ENCODE measurements at places on chromosomes 2 and 18.
A peak's percentile ranks its signal among the peaks of the same experiment; 100 is the strongest.

DNA sequence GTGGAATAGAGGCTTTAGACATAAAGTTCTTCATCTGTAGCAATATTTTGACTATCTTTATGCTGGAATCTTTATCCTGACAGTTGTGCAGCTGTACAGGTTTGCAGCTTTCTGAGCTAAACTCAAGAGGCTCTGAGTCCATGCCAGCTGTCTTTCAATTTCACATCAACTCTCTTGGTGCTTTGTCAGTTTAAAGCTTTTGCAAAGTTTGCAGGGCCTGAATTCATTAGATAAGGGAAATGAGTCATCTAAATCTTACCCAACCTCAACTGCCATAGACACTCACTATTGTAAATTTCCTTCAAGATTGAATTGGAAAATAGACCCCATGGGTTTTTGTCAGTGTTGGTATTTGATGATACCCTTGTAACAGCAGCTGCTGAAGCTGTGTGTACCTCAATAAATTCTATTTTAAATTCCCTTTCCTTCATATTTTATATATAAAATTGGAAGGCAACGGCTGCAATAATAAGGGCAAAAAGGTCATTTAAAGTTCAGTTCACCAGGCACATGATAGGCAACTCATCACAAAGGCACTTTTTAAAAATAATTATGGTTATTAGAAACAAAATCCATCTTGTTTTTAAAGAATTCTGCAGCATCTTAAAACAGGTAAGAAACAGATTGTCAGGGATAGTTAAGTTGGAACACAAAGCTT, 169.9 kb upstream of the SLC39A10 start:
- peak; percentile 98 for DNase-seq

DNA sequence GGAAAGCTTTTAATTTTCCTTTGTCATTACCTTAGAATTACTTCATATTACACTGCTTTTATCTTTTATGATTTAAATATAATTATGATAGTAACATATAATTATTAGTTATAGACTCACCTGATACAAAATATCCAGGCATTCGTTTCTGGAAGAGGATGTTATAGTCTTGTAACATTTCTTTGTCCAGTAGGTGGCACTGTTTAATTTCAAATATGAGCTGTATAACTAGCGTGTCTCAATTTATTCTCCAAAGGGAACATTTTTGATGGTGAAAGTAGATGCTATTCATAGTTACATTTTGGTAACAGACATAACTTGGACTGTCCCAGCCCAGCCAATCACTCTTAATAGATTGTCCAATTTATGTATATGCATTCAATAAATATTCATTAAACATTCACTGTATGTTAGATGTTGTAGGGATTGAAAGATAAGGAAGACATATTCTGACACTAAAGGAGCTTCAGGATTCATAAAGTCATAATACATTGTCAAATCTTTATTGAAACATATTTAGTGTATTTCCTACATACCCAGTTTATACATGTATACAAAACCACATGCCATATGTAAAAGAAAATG, 19.2 kb downstream of the DAW1 start:
- peak; percentile 75 for DNase-seq

DNA sequence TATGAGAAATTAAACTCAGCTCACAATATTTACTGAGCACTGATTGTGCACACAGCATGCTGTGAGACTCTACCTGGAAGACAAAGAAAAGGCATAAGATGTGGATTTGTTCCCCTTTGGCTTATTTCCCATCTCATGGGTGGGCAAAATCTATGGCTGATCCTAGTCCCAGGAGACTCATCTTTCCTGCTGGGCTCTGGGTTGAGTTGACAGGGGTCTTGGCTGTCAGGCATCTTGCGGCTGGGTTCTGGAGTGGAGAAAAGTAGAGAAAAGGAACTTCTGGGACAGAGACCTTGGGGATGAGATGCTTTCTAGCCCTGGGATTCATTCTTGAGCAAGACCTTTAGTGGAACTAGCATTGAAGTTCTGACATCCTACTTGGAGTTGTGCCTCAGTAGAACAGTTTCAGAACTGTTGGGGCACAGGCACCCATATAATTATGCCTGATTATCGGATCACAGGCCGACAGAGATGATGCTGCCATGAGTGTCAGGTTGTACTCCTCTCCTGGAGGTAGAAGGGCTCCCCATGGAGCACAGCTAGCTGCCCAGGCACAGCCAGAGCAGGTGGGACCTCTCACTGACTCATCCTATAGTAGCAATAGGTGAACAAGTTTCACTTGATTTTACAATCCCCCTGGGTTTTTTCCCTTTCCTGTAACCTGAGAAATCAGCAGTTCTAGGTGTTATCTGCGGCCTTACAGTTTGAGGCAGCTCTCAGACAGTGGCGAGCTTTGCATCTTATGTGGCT, 260.9 kb downstream of the CYRIA start:
- DNase-seq = no peak

DNA sequence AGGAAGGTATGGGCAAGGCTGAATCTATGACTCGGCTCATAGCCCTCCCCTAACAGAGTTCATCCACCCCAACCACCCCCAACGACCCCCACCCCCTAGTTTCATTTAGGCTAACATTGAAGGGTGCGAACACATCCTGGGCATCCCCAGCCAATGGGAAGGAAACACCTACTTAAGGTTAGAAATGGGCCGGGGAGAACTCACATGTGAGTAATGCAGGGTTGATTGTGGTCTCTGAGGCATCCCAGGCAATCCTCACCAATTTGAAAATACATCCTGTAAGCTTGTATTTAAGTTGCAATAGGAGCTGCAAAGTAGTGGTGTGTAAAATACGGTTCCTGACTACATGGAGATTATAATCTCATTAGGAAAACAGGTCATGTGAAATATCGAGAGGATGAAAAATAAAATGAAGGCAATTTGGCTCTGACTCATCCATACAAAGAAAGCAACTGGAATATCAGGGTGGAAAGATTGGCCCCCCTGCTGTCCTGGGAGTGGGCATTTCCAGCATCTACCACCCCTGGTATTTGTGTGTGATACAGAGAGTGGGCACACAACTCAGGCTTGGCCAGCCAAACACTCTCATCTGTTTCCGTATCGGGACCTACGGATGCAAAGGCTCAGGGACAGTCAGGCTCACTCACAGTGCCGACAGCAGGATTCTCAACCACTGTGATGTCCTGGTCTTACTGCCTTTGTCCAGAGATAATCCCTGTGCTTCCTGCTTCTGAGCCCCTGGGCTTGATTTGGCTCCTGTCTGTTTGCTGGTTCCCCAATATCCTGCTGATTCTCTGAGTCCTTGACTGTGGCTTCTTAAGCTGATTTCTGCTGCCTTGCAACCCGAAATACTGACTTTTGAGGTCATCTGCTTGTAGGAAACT, 90.0 kb upstream of the NCKAP5 start:
- no peak for DNase-seq

DNA sequence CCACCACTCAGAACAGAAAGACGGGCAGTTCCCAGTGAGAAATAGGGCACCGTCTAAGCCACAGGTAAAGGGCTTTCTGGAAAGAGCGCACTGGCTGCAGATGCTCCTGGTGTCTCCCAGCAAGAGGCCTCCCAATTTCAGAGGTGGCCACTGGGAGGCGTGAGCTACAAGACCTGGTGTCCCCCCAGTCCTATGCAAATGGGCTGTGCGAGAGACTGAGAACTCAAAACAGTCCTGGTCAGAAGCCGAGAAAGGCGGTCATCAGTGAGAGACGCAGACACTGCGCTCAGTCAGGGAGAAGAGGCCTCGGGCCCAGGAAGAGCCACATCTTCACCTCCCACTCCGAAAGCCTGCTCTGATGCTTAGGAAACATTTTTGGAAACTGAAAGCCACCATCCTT, 179.5 kb downstream of the EIPR1 start:
- peak; percentile 38 for DNase-seq

DNA sequence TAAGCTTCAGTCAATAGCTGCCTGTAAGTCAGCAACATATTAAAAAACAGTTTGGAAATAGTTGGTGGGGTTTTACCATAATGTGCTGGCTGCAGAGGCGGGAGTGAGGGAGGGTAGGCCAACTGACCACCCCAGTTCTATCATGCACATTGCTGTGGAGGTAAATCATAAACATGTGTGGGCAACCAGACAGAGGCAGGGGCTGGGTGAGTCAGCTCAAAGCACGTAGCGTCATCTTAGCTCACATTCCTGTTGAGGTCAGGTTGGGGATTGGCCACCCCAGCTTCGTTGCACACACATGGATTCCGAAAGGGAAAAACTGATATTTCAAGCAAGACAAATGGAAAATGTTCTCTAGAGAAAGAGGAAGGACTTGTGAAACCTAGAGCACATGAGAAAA, 19.5 kb downstream of the GPR45 start:
- DNase-seq = no peak

GRCh38 chr2:188079196-188079595, 212.5 kb upstream of the GULP1 start:
- no peak for DNase-seq

GRCh38 chr2:144099340-144099739, 420.6 kb downstream of the ZEB2 start:
- no peak for DNase-seq

DNA sequence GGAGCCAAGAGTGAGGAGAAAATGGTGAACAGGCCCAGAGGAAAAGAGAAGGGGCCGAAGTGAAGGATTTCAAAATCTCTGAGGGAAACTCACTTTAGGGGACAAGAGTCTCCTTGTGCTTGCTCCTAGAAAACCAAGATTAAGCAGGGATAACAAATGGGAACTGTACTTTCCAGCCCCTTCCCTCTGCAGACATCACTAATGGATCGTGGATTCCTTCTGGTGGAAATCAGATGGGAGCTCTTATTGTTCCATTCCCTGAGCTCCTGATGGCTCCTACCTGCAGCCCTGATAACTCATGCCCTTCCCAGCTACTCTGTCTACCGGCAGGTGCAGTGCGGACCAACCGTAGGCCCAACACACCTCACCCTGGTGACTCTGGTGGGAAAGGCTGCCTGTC, 20.6 kb upstream of the RESP18 start:
- no peak for DNase-seq

DNA sequence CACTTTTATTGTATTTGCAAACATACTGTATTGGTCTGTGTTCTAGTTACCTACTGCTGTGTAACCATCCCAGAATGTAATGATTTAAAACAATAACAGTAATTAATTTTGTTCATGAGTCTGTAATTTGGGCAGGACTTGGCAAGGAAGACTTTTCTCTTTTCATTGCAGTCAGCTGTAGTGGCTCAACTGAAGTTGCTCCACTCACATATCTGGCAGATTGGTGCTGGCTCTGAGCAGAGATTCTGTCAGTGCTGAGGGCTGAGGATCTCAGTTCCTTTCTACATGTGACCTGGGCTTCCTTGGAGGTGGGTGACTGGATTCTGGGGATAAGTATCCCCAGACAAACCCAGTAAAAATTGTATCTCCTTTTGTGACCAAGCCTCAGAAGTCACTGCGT, 26.6 kb downstream of the PTPN4 start:
- no peak for DNase-seq

GRCh38 chr2:98759338-98759737, 28.4 kb upstream of the MGAT4A start:
- peak; percentile 67 for DNase-seq

- DNase-seq = no peak
These were observed 109.9 kb downstream of the LYPD6B start for GRCh38 chr2:149148194-149149006.

DNA sequence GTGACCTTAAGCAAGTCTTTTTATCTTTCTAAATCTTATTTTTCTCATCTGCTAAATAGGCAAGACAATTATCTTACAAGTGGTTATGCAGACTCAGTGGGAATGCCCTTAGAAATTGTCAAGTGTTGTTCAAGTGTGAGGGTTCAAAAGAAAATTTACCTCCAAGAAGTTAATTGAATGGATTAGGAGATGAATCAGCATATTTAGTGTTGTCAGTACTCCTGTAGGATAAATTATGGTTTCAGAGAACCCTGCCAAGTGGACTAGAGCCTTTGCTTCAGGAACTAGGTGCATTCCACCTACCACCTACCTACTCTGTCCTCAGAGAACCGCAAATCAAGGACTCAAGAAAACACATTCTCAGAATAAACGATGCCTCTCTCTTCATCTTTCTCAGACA, 69.8 kb upstream of the KCTD1 start:
- DNase-seq = no peak

Measured in hematopoietic multipotent progenitor cell treated with erythropoietin and hydrocortisone succinate and interleukin-3 and kit ligand, for 4 days (in vitro differentiated cells).